ENCODE measurements at places on chromosomes 2 and 18.

- DNase-seq = no peak
Measured at GRCh38 chr2:64213532-64214275, 69.5 kb upstream of the PELI1 start.

DNA sequence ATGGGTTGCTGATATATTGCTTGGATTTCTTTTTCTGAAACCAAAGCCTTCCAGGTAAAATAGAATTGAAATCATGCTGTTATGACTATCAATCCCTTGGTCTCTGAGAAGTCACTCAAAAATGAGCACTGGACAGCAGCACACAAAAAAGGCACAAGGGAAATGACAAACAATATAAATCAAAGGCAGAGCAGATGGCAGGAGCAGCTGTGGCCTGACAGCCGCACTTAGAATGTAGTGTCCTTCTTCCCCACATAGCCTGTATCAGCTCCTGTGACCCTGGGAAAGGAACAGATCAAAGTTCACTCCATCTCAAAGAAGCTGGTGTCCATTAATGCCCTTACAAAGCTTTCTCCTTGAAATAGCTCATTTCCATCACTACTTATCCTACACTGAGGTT is 326.7 kb downstream of the SUCLG1 start:
- DNase-seq = no peak

DNA sequence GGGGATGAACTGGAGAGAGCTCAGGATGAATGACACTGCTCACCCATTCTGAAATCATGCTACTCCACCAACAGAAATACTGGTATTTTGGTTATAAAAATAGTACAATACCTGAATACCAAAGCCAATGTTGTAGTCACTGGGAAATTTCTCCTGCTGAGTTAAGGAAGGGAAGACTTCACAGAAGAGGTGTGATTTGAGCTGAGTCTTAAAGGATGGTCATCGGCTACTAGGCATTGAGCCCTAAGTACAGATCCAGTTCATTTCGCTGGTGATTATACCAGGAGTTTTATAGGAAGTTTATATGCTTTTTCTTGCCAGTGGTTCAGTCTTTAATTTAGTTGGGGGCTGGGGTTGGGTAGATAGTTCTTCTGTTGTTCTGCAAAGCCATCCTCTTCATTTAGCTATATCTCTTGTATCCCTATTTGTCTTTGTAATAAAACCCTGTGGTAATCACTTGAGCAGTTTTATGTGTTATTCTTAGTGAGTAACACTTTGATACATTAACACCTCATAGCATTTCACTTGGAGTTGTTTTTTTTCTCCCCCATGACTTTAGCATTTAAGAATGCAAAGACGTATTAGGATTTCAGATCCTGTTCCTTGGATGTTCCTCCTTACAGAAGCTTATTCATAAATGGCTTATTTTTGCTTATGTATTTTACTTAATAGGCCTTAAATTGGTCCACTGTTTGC is 239.9 kb upstream of the FOSL2 start:
- no peak for DNase-seq

- peak; percentile 70 for DNase-seq
Measured at GRCh38 chr18:55384551-55385275, 203.3 kb downstream of the TCF4 start.

DNA sequence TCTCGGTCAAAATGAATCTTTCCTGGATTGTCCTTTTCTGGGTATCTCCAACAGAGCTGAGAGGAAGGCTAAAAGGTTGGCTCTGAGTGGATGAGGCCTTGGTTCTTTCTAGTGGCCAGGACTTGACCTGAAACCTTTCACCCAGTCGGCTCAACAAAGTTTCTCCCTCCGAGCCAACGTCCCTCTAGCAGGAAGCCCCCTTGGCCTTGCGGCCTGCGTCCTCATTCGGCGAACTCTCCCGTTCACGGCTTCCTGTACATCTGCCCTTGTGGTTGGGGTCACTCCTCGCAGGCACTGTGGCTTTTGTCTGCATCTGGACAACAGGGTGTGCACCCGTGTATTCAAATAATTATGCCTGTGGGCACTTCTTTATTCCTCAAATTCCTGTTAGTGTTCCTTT is 9.4 kb upstream of the SIX3 start:
- no peak for DNase-seq

DNA sequence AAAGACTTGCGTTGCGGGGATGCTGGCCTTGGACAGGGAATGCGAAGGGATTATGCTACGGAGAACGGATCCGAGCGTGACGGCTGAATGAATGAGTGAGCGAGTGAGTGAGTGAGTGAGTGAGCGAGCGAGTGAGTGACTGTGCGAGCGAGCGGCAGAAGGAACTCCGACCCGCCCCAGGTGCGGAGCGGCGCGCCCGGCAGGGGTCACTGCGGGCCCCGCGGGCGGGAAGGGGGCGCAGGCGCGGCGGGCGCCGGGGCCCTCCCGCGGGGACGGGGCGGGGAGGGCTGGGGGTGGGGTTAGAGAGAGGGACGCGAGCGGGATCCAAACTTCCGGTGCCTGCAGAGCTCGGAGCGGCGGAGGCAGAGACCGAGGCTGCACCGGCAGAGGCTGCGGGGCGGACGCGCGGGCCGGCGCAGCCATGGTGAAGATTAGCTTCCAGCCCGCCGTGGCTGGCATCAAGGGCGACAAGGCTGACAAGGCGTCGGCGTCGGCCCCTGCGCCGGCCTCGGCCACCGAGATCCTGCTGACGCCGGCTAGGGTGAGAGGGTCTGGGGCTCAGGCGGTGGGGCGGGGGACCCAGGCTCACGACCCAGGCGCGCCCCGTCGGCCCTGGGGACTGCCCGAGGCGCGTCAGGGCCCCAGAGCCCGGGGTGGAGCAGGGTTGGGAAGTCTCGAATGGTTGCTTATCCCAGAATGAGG is at the start of gene ITM2C:
Gene ITM2C, plus strand, starts transcription at position 338 of the 702 bp plus-strand sequence. Its CDS starts 84 bp downstream, at position 422.
- DNase-seq = peak; percentile 69

DNA sequence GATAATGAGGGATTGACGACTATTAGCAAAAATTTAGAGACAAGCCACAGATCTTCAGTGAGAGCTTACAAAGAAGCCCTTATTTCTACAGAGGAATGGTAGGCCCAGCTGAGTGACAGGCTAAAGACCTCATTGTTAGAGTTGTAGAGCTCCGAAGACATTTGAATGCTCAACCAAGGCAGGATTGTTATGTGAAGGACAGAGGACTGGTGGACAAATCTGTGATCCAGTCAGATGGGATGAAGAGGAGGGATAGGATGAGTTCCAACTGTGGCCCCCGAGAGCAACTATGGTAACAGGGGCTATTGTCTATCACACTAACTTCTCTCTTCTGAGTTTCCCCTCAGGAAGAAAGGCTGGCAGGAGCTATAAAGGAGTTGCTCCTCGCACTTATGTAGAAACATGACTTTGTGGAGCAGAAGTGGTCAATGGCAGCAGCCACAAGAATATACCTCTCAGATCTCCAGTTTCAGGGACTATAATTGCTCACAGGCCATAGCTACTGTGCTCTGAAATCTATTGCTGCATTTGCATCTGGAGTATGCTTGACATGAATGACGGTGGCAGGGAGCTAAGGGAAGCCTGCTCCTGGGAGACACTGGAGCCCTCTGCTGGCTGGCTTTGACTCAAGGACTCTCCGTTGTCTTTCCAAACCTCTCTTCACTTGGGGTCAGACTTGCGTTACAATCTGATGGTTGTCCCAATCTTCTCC is 50.3 kb upstream of the GREB1L start:
- peak; percentile 54 for DNase-seq

- DNase-seq = peak; percentile 11
Measured at GRCh38 chr2:44358503-44358902, 2.8 kb downstream of the PREPL start.

DNA sequence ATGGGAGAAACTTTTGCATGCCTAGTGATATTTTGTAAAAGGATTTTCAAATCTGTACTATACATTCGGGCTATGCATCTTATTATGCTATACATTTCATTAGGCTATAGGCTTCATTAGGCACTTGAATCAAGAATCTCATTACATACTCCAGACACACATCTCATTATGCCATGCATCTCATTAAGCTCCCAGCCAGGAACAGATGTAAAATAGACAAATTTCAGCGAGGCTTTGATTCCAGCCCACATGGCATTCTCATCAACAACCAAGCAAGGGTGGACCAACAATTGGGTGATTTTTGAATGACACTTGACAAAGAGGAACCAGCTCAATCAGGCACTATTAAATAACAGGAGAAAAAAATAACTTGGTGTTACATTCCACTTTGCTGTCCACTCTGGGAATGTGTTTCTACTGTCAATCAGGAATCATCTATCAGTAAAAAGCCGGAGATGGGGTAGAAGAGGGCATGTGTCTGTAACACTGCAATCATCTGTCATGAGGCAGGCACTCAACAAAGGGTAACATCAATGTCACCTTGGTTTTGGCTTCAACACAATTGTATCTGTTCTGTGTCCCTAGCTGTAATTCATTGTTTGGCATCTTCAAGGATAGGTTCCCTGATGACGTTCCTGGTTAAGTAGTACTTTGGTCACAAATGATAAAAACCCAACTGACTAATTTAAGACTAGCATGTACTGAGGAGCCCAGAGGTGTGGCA is 498.6 kb downstream of the EPHA4 start:
- no peak for DNase-seq
